Dermis blood vessel endothelial cell (primary cell): ENCODE measurements at places on chromosomes 1 and 21. TPM values are rescaled to one million over a fixed set of nuclear protein-coding genes. Genes with fewer than 3 reads are reported as not detected.

APCS gene
- total RNA-seq, result not detected in 2 replicates

FCRLA gene
- 0.17 TPM in 1 of 2 replicates, not detected in the other for total RNA-seq

CDC20 gene
- total RNA-seq, result 22.1 and 121 TPM in 2 replicates

PCAT6 gene
- total RNA-seq, result 0.51 TPM in 1 of 2 replicates, not detected in the other

MIGA1 gene
- total RNA-seq, result 16.1 and 19.9 TPM in 2 replicates

NR5A2 gene
- 7.9 and 16.0 TPM in 2 replicates for total RNA-seq

MRPS15 gene
- 57.7 and 88.7 TPM in 2 replicates for total RNA-seq

C1orf226 gene
- 0.34 and 1.1 TPM in 2 replicates for total RNA-seq

GJA5 gene
- total RNA-seq, result under 0.01 and 0.33 TPM in 2 replicates

ADAM30 gene
- total RNA-seq, result not detected in 2 replicates

FYB2 gene
- total RNA-seq, result not detected in 2 replicates

IL22RA1 gene
- not detected in 2 replicates for total RNA-seq

OR4F29 gene
- total RNA-seq, result not detected in 2 replicates

SLC35F3 gene
- total RNA-seq, result under 0.01 TPM in 1 of 2 replicates, not detected in the other

GPATCH2 gene
- 14.9 and 20.1 TPM in 2 replicates for total RNA-seq

HAO2 gene
- total RNA-seq, result not detected in 2 replicates

REN gene
- total RNA-seq, result not detected in 2 replicates

ZNF697 gene
- total RNA-seq, result 21.1 and 23.1 TPM in 2 replicates

CCDC181 gene
- not detected in 2 replicates for total RNA-seq

A3GALT2 gene
- total RNA-seq, result not detected in 2 replicates

ANKRD45 gene
- 0.05 and 0.17 TPM in 2 replicates for total RNA-seq

MTMR11 gene
- total RNA-seq, result 0.47 and 1.5 TPM in 2 replicates

AMY2B gene
- total RNA-seq, result 0.51 and 1.4 TPM in 2 replicates

LCE6A gene
- total RNA-seq, result not detected in 2 replicates
